Suppressor macrophage (primary cell): ENCODE measurements at places on chromosomes 11 and 22.

DNA sequence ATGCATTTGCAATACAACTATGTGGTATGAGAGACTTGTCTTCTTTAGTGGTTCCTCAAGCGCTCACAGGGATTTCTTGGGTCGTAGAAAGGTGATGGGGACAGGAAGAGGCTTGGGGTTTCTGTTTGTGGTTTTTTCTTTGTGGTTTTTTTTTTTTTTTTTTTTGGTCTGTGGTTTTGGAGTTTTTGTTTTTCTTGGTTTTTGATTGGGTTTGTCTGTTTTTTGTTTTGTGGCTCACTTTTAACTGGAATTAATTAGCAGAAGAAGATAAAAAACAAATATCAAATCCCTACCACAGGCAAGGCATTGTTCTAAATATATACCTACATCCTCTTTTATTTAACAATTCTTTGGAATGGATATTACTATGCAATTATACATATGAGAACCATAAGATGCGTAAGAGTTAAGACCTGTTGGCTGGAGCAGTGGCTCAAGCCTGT is 5.5 kb downstream of the TTC28 start:
- peak; percentile 48 for DNase-seq

DNA sequence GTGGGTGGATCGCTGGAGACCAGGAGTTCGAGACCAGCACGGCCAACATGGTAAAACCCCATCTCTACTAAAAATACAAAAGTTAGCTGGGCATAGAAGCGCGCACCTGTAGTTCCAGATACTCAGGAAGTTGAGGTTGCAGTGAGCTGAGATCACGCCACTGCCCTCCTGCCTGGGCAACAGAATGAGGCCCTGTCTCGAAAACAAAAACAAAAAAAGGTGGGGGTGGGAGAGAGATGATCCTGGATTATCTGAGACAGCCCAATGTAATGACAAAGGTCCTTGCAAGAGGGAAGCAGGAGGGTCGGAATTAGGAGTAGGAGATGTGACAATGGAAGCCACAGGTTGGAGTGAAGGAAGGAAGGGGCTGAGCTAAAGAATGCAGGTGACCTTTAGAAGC is 87.6 kb upstream of the APOA1 start:
- DNase-seq, result no peak

DNA sequence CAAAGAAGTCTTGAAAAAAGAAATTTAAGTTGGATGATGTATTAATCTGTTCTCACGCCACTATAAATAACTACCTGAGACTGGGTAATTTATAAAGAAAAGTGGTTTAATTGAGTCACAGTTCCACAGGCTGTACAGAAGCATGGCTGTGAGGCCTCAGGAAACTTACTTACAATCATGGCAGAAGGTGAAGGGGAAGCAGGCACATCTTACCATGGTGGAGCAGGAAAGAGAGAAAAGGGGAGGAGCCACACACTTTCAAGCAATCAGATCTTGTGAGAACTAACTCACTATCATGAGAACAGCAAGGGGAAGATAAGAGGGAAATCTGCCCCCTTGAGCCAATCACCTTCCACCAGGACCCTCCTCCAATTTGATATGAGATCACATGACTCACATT is 65.7 kb upstream of the AMOTL1 start:
- DNase-seq, result no peak

GRCh38 chr11:45083544-45084087 is 62.8 kb upstream of the PRDM11 start:
- no peak for DNase-seq

- DNase-seq, result no peak
Observed at GRCh38 chr11:110432713-110433392, 3.1 kb downstream of the FDX1 start.

DNA sequence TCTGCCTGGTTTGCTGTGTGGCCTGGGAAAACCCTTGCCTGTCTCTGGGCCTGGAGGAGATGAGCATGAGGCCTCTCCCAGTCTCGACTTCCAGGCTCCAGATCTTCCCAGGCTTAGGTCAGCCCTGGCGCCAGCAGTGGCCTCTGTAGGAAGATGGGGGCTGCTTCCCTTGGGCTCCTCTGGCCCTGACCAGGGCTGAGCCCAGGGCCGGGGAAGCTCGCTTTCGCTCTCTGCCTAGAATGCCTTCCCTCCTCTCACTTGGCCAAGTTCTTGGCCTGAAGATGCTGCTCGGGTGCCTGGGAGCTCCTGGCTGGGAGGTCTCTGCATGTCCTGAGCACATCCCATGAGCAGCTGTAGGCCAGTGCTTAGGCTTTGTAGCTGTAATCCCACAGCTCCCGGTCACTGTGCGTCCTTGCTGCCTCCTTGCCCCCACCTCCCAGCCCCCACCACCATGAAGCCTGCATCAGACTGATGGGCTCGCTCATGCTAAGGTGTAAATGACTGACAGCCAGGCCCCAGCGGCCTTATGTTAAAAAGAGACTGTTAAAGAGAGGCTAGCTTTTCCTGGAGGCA is 25.5 kb downstream of the SHISAL1 start:
- DNase-seq, result no peak

- no peak for DNase-seq
Observed at GRCh38 chr11:12050470-12051286, 42.3 kb upstream of the DKK3 start.

DNA sequence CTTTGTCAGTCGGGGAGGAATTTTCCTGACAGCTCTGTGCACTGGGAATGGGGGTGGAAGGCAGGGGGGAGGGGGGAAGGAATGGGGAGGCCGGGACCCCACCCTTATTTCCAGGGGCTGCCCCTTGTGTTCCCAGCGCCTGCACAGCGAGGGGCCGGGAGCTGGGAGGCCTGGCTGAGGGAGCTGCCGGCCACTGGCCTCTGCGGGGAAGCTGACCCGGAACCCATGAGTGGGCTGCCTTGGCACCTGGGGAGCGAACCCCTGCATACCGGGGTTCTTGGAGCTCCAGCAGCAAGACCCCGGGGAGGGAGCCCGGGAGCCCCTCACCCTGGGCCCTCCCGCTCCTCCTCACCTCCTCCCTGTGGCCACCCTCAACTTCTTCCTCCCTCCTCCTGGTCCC is 3.5 kb downstream of the H19 start:
- DNase-seq, result no peak

DNA sequence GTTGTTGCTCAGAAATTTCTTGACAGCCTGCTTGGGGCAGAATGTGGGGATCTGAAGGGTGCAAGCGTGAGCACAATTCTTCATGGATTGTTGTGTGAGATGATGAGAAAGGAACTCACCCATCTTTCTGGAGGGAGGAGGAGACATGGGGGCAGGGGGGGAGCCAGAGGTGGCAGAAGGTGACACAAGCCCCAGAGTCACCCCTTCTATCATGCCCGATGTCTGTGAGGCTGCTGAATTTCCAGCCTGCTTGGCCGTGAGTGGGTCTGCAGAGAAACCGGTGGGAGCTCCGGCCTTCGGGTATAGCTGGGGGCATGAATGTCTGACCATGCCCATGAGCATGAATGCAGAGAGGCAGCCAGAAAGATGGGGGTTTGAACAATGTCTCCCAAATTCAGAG is 870.7 kb downstream of the TBC1D22A start:
- no peak for DNase-seq

DNA sequence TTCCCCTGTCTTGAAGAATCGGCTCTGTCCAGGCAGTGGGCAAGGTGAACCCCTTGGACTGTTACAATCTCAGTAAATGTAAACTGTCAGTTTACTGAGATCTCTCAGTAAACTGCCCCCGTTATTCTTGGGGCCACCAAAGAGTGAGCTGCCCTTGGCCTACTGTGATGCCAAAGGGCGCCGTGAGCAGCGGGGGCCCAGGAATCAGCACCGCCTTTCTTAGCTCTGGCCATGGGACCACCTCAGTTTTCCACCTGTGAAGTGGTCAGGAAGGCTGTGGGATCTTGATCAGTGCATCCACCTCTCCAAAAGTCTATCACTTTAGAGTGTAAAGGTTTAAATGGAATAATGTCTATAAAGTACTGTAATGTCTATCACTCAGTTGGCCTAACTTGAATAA is 57.1 kb downstream of the THAP12 start:
- DNase-seq, result no peak

DNA sequence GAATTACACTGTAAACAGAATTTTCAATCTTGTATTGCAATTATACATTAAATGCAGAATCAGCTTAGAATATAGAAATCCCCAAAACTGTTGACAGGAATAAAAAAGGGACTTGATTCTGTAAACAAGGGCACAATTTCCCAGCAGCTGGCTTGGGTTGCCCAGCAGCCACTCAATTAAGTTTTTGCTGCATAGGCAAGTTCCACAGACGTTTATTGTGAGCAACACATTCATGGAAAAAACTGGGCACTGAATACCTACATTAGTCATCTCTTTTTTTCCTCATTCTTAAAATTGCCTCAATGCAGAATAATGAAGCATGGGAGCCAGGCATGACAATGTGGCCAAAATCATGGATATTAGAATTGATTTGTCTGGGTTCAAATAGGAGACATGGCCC is 421.8 kb upstream of the ANO5 start:
- DNase-seq, result no peak

DNA sequence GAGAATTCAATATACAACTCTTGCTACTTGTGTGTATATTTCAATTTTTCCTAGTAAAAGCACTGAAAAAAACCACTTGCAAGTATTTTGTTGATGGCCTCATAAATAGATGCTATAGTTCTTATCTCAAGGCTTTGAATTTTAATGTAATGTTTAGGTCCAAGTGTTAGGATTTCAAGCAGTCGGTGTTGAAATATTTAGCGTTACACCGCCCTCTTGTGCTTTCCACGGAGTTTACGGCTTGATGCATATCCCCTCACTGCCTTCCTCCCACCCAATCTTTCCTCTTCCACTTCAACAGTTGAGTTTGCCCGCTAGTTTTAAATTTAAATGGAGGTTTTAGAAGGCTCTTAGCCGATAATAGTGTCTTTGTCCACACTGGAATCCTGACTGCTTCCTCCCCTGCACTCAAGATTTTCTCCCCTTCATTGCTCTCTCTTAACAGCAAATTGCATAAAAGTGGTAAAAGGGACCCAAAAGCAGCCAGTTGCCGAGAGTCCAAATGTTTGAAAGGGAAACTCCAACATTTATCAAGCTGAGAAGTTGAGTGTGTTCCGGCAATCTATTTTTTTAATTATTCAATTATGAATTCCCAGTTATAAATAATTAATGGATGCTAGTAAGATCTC is 25.9 kb upstream of the HTATIP2 start:
- DNase-seq, result no peak

GRCh38 chr11:131353766-131354165 is 16.6 kb upstream of the NTM start:
- no peak for DNase-seq

- DNase-seq, result no peak
Observed at GRCh38 chr11:126352163-126352562, 3.3 kb upstream of the ST3GAL4 start.

DNA sequence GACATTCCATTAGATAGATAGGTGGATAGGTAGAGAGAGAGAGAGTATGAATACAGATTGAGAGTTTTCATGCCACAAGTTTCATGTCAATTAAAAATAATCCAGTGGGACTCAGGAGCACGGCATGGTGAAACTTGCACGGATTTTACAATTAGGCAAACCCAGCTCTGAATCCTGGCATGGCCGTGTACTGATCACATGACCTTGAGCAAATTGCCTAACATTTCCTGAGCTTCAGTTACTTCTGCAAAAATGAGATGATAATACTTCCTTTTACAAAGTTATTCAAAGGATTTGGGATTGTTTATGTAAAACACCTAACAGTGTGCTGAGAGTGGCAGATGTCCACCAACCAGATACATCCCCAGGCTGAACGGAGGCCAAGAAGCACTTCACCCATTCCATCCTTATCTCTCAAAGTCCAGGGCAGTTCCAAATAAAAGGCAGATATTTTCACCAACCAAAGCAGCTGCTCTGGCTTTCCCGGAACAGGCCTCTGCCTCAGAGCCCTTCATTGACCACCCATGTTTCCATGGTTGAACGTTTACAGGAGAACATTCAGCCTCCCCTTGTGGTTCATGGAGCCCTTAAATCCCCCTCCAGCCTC is 17.9 kb downstream of the APLNR start:
- DNase-seq, result peak; percentile 83

- DNase-seq, result peak; percentile 74
Observed at GRCh38 chr11:47355283-47356128, 3.0 kb upstream of the MYBPC3 start.

DNA sequence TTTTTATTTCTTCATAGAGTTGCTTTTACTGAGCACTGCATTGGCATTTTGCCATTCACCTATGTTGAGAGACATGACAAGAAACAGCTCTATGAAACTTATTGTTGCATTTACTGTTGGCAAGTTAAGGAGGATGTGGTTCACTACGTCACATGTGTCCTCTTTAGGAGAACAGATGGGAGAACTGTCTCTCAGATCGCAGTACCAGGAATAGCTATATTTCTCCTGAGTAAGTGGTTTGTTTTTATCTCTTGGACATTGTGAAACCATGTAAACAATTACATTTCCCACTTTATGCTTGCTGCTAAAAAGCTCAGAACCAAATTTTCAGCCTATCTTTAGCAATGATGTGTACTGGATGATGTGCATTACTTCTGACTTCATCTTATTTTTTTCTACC is 34.8 kb upstream of the PSMA1 start:
- DNase-seq, result peak; percentile 39

DNA sequence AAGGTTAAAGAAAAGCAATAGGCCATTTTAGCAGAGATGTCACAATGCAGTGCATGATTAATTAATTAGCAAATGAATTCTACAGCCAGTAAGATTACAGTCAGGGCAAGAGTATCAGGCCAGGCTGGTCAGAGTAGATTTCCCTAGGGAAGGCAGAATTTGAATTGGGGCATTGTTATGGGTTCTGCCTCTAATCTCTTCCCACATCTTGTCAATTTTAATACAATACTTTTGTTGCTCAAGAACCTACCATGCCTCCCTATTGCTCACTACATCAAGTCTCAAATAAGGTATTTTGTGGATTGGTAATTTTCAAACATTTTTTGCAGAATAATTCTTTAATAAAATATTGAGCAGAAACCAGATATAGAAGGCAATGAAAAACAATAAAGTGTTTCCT is 103.7 kb downstream of the CCDC81 start:
- DNase-seq, result no peak

DNA sequence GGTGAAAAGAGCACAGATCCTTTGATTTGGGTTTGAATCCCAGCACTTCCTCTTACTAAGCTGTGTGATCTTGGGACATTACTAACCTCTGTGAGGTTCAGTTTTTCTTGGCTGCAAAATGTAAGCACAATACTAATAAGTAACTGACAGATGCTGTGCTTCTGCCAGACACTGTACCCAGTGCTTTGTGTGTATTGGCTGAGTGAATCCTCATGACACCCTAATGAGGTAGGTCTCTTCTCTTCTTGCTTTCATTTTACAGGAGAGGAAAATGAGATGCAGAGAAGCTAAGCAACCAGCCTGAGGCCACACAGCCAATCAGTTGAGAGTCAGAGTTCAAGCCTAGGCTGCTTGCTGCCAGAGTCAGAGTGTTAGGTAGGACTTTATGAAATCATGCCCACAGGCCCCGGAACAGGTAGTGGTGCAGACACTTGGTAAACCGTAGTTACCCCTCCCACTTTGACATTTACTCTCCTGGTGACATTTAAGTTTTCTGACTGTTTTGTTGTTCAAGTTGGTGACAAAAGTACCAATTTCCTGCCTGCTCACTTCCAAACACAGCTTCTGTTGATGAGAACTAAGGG is 21.2 kb downstream of the PTPRJ start:
- peak; percentile 33 for DNase-seq
